ENCODE measurements at places on chromosomes 11 and 22. TPM values are rescaled to one million over a fixed set of nuclear protein-coding genes. Genes with fewer than 3 reads are reported as not detected.

DNA sequence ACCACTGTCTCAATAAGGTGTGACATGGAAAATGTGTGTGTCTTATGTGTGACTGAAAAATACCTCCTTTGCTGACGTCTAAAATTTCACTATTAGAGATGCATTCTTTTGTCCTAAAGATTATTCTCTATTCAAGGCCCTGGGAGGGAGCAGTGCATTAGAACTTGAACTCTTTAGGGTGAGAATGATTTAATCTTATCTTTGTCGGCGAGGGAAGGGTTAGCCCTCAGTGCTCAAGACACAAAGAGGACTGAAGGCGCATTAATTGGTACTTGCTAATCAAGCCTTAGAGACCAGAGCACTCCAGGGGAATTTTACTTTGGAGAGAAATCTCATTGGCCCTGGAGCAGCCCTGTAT is 29.8 kb upstream of the PLET1 start:
- H3K27ac ChIP-seq, result no peak overlapping the region
- no peaks in the 10 kb centered on the region for H3K27me3 ChIP-seq
- peak; percentile 14 for DNase-seq
- H3K4me1 ChIP-seq, result no peaks in the 10 kb centered on the region
- no peaks in the 10 kb centered on the region for H3K36me3 ChIP-seq

DNA sequence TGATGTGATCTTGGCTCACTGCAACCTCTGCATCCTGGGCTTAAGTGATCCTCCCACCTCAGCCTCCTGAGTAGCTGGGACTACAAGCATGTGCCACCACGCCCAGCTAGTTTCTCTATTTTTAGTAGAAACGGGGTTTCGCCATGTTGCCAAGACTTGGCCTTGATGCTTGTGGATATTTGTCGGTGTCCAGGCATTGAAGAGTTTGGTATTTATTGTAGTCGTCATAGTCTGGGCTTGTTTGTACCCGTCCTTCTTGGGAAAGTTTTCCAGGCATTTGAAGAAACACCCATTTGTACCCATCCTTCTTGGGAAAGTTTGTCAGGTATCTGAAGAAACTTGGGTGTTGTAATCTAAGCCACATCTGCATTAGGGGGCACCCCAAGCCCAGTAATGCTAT is 28.7 kb downstream of the FCHSD2 start:
- peaks cover 3% of the 10 kb centered on the region for H3K36me3 ChIP-seq
- no peak overlapping the region for H3K27ac ChIP-seq
- no peaks in the 10 kb centered on the region for H3K27me3 ChIP-seq
- no peaks in the 10 kb centered on the region for H3K4me1 ChIP-seq
- H3K4me3 ChIP-seq, result no peak overlapping the region

DNA sequence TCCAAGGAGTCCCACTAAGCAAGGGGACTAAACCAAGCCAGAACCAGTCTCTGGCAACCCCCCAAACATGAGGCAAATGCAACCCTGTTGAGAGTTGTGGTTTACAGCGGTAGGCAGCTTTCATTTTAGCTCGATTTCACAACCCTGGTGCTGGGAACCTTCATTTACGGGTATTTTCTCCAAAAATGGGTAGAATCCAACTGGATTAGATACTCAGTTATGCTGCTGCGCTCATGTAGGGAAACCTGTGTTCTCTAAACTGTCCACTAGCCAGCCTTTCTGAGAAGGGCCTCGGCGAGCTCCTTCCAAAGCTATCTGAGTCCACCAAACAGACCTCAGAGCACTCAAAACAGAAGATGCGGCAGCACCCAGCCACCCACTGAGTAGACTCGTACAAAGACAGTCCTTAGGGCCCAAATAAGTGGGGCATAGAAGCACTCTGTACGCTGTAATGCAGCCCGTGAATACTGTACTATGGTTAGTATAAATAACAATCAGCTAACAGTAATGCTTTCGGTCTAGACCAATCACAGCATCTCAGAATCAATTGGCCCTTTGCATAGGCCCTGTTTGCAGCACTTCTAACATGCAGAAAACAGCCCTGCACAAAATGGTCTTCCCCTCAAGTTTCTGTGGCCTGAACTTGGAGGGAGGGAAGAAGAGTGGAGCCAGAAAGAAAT is 104.7 kb downstream of the ETS1 start:
- DNase-seq, result no peak
- H3K36me3 ChIP-seq, result no peaks in the 10 kb centered on the region
- peaks cover 21% of the 10 kb centered on the region for H3K4me1 ChIP-seq
- no peak overlapping the region for H3K4me3 ChIP-seq

The TRABD gene
- total RNA-seq, result 56.3 TPM

The GGTLC2 gene
- total RNA-seq, result 0.76 TPM

All from kidney (tissue), 22 donors.